MG63 (cell line): ENCODE measurements at places on chromosomes 7 and 10.

DNA sequence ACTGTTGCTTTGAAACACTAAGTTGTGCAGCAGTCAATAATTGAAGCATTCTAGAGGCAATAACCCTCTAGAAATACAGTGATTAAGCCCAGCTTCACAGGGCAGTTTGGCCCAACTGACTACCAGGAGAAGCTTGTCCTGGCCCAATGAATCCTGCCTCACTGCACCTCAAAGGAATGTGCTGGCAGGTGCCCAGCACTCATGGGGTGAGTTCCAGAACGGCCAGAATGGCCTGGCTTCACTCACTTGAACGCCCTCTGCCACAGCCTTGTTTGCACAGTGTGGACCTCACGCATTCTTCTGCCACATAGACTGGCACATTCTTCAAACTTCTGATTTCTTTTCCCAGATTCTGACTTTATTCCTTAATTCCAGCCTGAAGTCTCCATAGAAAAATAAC lies 6.6 kb upstream of the ITIH2 start:
- DNase-seq: peak; percentile 48

DNA sequence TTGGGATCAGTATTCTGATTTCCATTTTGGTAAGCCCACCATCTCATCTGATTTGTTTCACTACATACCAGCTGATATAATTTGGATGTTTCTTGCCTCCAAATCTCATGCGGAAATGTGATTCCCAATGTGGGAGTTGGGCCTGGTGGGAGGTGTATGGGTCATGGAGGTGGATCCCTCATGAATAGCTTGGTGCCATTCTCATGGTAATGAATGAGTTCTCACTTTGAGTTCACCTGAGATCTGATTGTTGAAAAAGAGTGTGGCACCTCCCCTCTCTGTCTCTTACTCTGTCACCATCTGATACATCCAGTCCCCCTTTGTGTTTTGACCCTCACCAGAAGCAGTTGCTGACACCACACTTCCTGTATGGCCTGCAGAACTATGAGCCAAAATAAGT lies 347.3 kb downstream of the ARL4A start:
- no peak for DNase-seq

DNA sequence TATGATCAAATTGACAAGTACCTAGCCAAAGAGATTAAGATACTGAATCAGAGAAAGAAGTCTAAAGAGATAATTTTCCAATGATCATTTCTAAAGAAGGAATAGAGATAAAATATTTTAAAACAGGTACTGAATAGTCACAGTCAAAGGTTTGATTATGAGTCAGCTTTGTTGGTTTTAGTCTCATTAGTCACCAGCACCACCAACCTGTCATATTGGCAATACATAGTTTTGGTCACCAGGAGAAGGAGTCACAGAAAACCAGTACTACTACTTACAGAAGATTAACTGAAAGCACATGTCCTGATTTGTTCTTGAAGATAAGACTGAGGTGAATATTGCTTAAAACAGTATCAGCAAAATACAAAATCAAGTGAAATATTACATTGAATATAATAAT lies 34.6 kb downstream of the ZEB1 start:
- peak; percentile 13 for DNase-seq

DNA sequence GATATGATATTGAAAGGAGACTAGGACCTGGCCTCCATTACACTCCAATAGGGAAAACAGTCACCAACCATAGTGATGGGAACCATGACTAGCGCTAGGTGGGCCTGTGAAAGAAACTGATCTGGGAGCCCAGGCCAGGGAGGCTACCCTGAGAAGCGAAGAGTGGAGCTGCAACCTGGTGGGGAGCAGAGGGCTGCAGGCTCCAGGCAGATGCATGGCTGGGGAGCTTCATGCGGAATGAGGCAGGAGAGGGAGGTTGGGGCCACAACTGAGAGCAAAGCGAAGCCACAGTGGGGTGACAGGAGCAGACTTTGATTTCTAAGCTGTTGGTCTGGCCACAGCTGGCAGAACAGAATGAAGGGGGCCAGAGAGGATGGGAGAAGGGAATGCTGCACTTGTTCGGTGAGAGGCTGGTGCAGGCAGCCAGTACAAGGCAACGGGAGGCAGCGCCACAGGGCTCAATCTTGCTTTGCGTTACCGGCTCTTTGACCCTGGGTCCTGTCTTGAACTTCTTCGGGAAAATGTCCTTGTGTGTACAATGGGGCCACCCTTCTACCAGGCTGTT lies 88.4 kb downstream of the TACC2 start:
- DNase-seq: no peak

GRCh38 chr10:97538411-97538810 lies 34.2 kb upstream of the ANKRD2 start:
- no peak for DNase-seq

DNA sequence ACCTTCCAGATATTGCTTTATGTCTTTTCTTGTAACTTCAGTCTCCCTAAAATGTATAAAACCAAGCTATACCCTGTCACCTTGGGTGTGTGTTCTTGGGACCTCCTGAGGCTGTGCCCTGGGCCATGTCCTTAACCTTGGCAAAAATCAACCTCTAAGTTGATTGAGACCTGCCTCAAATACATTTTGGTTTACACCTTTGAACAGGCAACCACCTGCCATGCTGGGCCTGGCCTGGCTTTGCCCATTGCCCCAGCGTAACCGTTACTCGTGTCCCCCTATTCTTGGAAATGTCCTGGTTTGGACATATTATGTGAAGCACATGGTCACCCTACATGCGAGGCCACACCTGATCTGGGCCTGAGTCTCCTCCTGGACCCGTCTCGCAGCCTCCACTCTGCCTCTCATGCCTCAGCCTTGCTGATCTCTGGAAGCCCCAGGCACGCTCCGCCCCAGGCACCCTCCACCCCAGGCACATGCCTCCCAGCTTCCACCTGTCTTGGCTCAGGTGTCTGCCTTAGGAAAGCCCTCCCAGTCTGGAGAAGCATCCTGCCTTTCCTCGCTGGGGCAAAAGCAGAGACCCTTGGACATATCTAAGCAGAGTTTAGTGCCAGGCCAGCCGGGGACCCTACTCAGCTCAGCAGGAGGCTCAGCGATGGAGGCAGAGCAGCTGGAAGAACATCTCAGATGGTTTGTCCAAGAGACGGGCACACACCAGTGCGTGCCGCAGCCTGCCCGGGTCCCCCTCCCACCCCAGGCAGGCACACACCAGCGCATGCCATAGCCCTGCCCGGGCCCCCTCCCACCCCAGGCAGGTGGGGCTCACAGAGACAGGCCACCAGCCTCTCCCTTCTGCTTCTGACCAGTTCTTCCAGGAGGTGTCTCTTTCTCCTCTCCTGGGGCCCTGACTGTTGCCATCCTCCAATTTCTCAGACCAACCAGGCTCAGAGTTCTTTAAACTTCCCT lies 4.0 kb upstream of the VIPR2 start:
- DNase-seq: no peak

DNA sequence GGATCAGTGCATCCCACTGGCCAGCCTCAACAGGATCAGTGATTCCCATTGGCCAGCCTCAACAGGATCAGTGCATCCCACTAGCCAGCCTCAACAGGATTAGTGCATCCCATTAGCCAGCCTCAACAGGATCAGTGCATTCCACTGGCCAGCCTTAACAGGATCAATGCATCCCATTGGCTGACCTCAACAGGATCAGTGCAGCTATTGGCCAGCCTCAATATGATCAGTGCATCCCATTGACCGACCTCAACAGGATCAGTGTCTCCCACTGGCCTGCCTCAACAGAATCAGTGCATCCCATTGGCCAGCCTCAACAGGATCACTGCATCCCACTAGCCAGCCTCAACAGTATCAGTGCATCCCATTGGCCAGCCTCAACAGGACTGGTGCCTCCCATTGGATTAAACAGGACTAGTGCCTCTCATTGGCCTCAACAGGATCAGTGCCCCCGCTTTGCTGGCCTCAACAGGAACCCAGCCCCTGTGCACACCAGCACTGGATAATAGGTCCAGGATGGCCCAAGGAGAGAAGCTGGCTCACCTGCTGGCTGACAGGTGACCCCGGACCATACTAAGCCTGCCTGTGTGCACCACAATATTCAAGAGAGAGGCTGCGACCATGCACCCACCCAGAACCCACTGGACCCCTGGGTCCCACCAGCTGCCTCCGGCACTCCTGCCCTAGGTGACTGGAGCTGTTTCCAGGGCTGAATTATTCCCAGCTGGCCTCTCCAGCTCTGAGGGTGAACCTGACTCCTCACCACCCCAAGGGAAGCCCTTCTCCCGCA lies 59.9 kb downstream of the PDGFA start:
- DNase-seq: no peak

GRCh38 chr7:101156866-101157589 lies 2.8 kb downstream of the AP1S1 start:
- no peak for DNase-seq

DNA sequence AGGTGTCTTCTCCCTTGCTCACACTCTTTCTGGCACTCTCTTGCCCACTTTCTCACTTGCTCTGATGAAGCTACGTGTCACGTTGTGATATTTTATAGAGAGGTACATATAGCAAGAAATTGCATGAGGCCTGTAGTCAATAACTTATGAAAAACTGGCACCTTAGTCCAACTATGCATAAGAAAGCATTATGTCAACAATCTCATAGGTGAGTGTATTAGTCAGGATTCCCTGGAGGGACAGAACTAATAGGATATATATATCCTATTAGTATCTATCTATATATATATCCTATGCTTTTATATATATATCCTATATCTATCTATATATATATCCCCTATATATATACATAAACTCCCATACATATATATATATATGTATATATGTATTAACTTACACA lies 18.8 kb upstream of the MDFIC start:
- no peak for DNase-seq

DNA sequence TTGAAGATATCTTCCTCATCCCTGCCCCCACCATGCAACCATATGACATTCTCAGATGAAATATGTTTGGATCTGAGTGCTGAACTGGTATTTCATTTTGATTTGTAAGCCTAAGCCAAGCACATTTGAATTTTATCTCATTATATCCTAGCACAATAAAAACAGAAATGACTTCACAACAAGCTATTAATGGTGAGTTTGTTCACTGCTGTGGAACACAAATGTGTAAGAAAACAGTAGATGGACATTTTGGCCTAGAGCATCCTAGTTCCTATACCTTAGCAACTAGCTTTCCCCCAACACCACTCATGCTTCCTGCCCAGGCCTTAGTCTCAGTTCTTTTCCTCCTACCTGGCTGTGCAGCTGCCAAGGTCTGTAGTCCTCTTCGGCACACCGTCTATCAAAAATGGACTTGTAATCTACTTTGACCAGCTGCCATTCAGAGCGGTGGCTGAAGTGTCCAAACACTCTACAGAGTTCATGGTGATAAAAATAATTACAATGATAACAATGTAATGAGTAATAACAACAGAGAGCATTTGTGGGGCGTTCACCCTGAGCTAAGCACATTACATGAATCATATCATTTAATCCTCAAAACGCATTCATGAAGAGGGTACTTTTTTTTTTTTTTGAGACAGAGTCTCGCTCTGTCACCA lies 491.9 kb downstream of the SORCS1 start:
- no peak for DNase-seq

- DNase-seq: no peak
Observed at GRCh38 chr7:25787336-25787735, 364.7 kb upstream of the NFE2L3 start.

DNA sequence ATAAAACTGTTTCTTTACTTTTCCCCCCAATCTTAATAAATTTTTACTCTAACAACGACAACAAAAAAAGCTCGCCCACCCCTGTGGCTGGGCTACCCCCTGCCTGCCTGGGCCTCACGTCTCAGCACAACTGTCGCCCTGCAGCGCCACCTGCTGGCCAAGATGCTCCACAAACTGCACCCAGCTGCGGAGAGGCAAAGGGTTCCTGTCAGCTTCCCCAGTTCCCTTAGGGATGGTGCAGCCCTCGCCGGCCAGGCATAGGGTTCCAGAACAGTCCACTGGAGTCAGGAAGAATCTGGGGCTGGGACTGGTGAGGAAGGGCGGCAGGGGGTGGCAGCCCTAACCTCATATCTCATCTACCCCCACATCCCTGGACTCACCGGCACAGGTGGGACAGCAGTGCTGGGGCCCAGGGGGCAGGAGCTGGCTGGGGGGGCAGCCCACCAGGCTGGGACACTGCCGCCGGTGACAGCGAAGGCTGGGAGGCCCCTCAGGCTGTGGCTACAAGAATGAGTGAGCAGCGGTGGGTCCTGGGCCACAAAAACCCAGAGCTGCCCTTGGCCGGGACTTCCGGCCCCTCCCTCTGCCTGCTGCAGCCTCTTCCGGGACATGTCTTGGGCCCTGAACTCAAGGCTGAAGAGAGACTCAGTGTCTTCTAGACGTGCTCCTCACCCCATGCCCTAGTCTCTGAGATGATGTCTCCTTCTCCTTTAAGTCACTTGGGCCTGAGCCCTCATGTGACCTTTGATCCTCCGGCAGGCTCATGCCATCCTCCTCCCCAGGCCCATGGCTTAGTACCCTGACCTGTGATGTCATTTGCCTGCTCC lies 21.2 kb downstream of the ATP6V1F start:
- peak; percentile 53 for DNase-seq

DNA sequence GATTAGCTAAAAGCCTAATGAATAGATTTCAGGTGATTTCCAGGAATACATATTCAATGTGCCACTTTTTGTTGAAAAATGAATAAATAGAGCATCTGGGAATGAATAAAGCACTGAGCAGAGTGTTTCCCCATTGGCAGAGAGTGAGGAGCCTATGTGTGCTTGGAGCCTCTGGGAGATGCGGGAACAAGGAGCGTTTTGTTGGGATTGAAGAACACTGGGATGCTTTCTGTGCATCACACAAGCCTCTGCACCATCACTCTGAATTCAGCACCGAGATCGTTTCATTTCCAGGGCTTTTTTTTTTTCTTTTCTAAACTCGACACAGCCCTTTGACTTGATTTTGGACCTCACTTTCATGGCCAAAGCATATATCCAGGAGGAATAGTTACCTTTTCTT lies 111.4 kb downstream of the BAMBI start:
- no peak for DNase-seq

- DNase-seq: no peak
Observed at GRCh38 chr10:71512312-71512711, 115.6 kb downstream of the CDH23 start.

- DNase-seq: no peak
Observed at GRCh38 chr7:100894860-100895700, 608 bp downstream of the ACHE start.
